ENCODE measurements at places on chromosomes 13 and 19.

DNA sequence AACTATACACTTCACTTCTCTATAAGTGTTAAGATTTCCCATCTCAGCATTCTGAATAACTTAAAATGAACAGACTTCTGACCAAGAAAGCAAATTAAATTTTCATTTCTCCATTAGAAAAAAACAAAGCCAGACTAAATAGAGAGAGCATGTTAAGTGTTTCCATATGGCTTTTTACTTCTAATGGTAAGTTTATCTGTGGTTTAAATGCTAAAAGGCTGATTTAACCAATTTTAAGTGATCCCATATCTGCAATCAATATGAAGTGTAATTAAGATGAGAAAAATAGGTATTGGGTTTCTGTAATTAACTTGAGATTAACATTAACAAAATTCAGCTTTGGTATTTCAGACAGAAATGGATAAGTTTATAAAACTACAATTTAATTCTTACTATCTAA, 107.8 kb downstream of the ELF1 start:
- no peak for DNase-seq

- DNase-seq, result no peak
These were observed 22.4 kb downstream of the ZNF329 start for GRCh38 chr19:58128041-58128685.

- no peak for DNase-seq
These were observed 627.6 kb upstream of the PCDH9 start for GRCh38 chr13:67857581-67858310.

DNA sequence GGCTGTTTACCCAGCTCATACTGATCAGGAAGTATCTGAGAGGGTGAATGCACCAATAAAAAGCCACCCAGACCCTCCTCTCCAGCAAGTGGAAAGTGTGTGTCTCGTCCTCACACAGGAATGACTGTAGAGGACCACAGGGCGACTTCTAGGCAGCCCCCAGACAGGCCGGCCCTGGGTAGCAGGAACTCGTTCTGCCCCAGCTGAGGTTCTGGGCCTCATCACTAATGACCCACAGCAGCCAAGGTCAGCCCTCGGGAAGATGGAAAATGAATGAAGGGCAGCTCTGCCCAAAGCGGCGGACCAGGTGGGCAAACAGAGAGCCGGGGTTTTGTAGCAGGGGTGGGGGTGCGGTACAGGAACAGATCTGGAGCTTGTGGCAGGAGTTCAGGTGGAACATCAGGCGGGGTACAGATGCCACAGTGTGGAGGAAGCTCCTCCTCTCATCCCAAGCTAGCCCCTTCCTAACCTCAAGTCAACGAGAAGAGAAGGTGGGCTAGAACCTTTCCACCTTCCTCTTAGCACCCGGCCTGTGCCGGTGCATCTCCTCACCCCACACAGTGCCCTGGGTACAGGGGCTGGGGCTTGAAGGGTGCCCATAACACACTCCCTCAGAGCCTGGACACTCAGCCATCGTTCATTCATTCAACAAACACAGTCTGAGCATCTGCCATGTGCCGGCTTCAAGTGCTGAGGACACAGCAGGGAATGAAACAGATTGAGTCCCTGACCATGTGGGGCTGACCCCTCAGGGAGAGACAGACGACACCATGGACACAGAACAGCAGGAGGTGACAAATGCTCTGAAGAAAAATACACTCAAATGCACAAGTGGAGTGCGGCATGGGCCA, 36.2 kb downstream of the RFX2 start:
- DNase-seq, result no peak

DNA sequence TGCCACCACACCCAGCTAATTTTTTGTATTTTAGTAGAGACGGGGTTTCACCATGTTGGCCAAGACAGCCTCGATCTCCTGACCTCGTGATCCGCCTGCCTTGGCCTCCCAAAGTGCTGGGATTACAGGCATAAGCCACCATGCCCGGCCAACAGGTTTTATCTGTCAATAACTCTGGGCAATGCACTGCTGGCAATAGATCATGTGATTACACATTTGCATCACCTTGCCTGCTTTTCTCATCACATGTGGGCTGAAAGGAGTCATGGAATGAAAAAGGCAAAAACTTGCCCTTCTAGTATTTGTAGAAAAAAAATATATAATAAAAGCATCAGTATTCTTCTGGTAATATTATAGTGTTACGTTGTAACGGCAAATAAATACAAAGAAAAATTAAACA, 164.5 kb downstream of the NHLRC3 start:
- DNase-seq, result no peak

GRCh38 chr19:13381827-13382632, 124.2 kb downstream of the CACNA1A start:
- DNase-seq, result no peak

GRCh38 chr19:17172624-17173345, 42.4 kb upstream of the USE1 start:
- no peak for DNase-seq

GRCh38 chr13:86830046-86830445, 841.1 kb upstream of the SLITRK5 start:
- DNase-seq, result no peak

GRCh38 chr19:8515317-8515716, 1.4 kb upstream of the ZNF414 start:
- peak; percentile 54 for DNase-seq
